ENCODE measurements at places on chromosomes 12 and 14.

- peak; percentile 85 for DNase-seq
These were observed 1.8 kb upstream of the AHNAK2 start for GRCh38 chr14:104979758-104980610.

- no peak for DNase-seq
These were observed 11.8 kb downstream of the P2RX7 start for GRCh38 chr12:121144416-121144914.

GRCh38 chr12:72560003-72560769 is 288.0 kb downstream of the TRHDE start:
- no peak for DNase-seq

GRCh38 chr14:68065322-68065721 is 245.7 kb downstream of the RAD51B start:
- no peak for DNase-seq

GRCh38 chr12:53938326-53939140 is at the start of gene HOXC13:
Gene HOXC13, plus strand, starts transcription at chr12:53938831. Its CDS starts 76 bp downstream, at chr12:53938907.
- no peak for DNase-seq
